CD4-positive, alpha-beta T cell (primary cell): ENCODE measurements at places on chromosomes 3 and 15. TPM values are rescaled to one million over a fixed set of nuclear protein-coding genes. Genes with fewer than 3 reads are reported as not detected.
A peak's percentile ranks its signal among the peaks of the same experiment; 100 is the strongest.

FILIP1L gene
- total RNA-seq: 0.08 TPM

TXNRD3 gene
- 1.0 TPM for total RNA-seq

C15orf62 gene
- 0.77 TPM for total RNA-seq

MYO5A gene
- 25.5 TPM for total RNA-seq

RTP3 gene
- not detected for total RNA-seq

TTC21A gene
- 4.1 TPM for total RNA-seq

FBXW12 gene
- total RNA-seq: not detected

PEX5L gene
- total RNA-seq: not detected

TP63 gene
- 0.31 TPM for total RNA-seq

GRCh38 chr3:148077318-148077923 is 620.3 kb upstream of the AGTR1 start:
- H3K36me3 ChIP-seq: no peaks in the 10 kb centered on the region
- DNase-seq: no peak
- H3K4me3 ChIP-seq: no peak overlapping the region
- no peaks in the 10 kb centered on the region for H3K4me1 ChIP-seq

DNA sequence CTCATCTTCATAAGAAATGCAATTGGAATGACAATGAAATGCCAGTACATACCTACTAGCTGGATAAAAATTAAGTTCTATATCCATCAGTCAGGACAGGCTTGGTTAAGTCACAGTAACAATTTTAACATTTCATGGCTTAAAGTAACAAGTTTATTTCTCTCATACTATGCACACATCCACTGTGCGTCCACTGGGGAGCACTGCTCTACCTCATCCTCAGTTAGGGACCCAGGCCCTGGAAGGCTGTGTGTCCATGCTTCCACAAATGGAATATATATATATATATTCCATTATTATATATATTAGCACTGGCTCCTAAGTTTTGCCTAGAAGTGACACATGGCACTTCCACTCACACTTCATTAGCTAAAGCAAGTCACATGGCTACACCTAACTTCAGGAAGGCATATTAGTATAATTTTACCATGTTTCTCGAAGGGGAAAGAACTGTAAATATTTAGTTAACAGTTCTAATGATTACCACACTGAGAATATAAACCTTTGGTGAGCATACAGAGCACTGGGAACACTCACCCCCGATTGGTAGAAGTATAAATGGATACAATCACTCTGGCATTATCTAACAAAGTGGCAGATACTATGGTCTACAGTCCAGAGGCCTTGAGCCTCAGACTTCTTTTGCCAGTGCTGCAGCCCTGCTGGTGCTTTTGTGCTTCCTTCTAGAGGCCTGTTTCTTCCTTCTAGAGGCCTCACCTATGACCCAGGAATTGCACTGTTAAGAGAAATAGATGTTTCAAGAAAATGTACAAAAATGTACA is 28.6 kb downstream of the AP3S2 start:
- no peaks in the 10 kb centered on the region for H3K27me3 ChIP-seq
- DNase-seq: no peak
- no peaks in the 10 kb centered on the region for H3K4me1 ChIP-seq
- H3K4me3 ChIP-seq: no peak overlapping the region
- H3K36me3 ChIP-seq: peaks cover 35% of the 10 kb centered on the region

GRCh38 chr3:173891272-173892100 is 493.9 kb downstream of the NLGN1 start:
- no peak overlapping the region for H3K27ac ChIP-seq
- H3K27me3 ChIP-seq: no peaks in the 10 kb centered on the region
- H3K4me3 ChIP-seq: no peak overlapping the region
- H3K36me3 ChIP-seq: no peaks in the 10 kb centered on the region

DNA sequence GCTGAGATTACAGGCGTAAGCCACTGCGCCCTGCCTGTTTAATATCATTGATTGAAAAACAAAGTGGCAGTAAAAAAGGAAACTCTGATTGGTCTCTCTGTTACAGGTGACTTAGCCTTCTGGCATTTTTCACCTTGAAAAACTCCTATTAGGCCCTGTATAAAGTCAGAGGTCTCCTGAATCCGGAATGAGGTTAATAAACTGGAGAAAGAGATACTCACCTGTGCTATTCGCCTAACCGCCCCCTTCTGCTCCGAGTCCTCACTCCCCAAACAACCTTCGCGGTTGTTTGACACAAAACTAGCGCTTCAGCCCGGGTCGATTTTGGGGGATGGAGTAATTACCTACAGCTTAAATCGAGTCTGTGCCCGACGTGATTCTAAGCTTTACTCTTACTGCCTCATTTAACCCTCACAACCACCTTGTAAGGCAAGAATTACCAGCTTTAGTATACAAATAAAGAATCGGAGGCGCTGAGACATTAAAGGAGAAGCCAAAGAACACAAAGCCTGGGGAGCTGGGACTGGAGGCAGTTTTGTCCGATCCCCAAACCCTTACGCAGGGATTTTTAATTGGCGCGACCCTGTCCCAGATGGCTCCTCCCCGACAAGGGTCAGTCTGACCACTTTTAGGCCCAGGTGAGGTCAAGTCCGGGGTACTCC is 441 bp downstream of the CEP70 start:
- H3K4me1 ChIP-seq: peaks cover 21% of the 10 kb centered on the region
- no peak for DNase-seq
- no peaks in the 10 kb centered on the region for H3K36me3 ChIP-seq
- peak overlapping the region; percentile 89 for H3K4me3 ChIP-seq
- H3K27ac ChIP-seq: peak overlapping the region; percentile 84

- no peaks in the 10 kb centered on the region for H3K4me1 ChIP-seq
- H3K27me3 ChIP-seq: no peaks in the 10 kb centered on the region
- DNase-seq: no peak
- H3K36me3 ChIP-seq: peaks cover 46% of the 10 kb centered on the region
These were observed 138.4 kb downstream of the GHSR start for GRCh38 chr3:172309741-172310427.

DNA sequence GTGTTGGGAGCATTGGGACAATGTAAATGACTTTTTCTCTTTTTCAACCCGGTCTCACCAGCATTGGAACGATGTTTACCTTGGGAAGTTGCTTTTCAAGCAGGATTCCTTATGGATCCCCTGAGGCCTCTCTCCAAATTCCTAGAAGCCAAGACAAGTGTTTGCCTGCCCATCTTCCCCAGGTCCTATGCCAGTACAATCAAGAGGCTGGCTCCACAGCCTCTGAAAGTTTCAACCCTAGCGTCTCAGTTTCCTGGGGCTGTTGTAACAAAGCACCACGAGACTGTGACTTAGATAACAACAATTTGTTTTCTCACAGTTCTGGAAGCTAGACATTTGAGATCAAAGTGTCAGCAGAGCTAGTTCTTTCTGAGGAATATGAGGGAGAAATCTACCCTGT is 347.2 kb upstream of the UMPS start:
- H3K4me3 ChIP-seq: no peak overlapping the region
- no peaks in the 10 kb centered on the region for H3K4me1 ChIP-seq
- no peak overlapping the region for H3K27ac ChIP-seq
- peaks cover 9% of the 10 kb centered on the region for H3K27me3 ChIP-seq

GRCh38 chr15:70062321-70062956 is 35.3 kb downstream of the TLE3 start:
- no peaks in the 10 kb centered on the region for H3K4me1 ChIP-seq
- peaks cover 100% of the 10 kb centered on the region for H3K36me3 ChIP-seq
- H3K4me3 ChIP-seq: no peak overlapping the region
- no peak for DNase-seq

- H3K4me1 ChIP-seq: no peaks in the 10 kb centered on the region
- H3K27me3 ChIP-seq: no peaks in the 10 kb centered on the region
- no peak overlapping the region for H3K27ac ChIP-seq
- DNase-seq: no peak
- H3K4me3 ChIP-seq: no peak overlapping the region
These were observed 56.3 kb downstream of the TNFAIP8L3 start for GRCh38 chr15:51038162-51038973.

DNA sequence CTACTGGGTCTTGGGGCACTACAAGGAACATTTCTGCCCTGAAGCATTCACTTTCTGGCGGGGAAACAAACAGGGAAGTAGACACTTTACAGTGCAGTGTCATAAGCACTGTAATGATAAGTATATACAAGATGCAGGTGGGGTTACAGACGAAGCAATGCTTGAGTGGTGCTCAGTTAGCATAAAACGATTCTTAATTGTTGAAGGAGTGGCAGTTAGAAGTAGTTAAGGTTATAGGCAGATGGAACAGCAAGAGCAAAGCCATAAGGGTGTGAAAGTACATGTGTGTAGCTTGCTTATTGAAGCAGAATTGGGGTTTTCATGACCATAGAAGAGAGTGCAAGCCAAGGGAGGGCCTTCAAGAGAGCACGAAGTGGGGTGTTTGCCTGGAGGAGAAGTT is 46.2 kb downstream of the SLC25A26 start:
- H3K4me1 ChIP-seq: no peaks in the 10 kb centered on the region
- H3K4me3 ChIP-seq: no peak overlapping the region
- no peaks in the 10 kb centered on the region for H3K27me3 ChIP-seq
- no peak for DNase-seq
- peaks cover 15% of the 10 kb centered on the region for H3K36me3 ChIP-seq

- H3K36me3 ChIP-seq: no peaks in the 10 kb centered on the region
- H3K27ac ChIP-seq: no peak overlapping the region
- H3K4me3 ChIP-seq: no peak overlapping the region
- no peak for DNase-seq
- no peaks in the 10 kb centered on the region for H3K4me1 ChIP-seq
These were observed 51.0 kb upstream of the MYZAP start for GRCh38 chr15:57540736-57541135.

DNA sequence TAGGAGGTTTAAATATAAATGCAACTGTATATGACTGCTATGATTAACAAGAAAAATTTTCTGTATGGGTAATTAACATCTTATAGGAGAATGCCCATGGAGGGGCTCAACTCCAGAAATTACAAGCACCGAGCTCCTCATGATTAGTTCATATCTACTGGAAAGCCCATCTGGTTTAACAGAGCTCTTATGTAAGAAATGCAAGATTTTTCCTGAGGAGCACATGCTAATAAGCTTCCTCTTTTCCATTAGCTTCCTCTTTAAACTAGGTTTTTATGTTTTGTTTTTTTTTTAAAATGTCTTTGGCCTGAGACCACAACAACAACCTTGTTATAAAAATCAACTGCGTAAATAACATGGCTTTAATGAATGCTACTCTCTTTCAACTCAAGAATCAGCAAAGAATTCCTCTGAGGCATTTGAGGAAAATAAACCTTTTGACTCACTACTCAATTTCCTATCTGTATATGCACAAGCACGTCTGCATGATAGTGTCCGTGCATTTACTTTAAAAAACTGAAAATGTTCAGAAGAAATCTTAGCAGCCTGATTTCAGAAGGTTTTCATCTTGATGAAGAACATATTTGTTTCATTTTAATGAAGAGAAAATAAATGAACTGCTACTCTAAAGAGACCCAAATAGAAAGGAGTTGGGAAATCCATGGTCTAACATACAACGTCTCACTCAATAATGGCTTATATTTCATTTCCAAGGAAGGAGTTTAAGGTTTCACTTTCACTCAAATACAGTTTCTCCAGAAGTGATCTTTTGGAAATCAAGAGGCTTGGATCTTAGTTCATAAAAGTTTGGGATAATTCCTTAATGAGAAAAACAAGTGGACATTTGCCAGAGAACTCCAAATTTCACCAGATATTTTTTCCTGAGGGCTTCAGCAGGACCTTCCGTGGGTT is 180.8 kb downstream of the KCNAB1 start:
- DNase-seq: no peak
- H3K27me3 ChIP-seq: peaks cover 12% of the 10 kb centered on the region
- H3K4me3 ChIP-seq: no peak overlapping the region

DNA sequence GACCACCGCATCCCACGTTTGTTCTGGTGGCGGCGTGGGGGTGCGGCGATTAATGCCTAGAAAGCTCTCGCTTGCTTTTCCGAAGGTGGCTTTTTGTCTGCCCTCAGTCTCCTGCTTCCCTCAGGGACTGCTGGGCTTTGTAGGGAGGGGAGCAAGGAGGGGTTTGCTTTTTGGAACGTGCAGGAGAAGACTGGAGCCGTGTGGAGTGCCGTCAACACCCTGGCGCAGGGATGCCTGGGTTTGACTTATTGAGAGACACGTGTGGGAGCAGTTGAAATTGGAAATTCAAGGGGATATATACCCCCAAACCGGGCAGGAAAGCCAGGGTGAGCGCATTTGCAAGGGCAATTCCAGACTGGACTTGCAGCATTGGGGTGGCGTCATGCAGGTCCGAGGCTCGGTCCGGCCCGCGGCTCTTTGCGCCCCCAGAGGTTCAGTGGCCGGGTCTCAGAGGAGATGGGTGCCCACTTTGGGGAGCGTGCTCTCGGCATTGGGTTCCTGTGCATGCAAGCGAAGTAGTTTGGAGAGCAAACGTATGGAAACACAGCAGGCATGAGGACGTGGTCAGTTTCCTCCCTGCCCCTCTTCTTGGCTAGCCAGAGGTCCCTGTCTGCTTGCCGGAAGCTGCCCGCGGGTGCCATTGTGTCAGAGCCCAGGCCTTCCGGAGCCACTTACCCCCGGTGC is 2.1 kb downstream of the EPHB1 start:
- H3K36me3 ChIP-seq: no peaks in the 10 kb centered on the region
- H3K27ac ChIP-seq: no peak overlapping the region
- DNase-seq: no peak
- H3K4me1 ChIP-seq: peaks cover 5% of the 10 kb centered on the region
- H3K4me3 ChIP-seq: no peak overlapping the region

DNA sequence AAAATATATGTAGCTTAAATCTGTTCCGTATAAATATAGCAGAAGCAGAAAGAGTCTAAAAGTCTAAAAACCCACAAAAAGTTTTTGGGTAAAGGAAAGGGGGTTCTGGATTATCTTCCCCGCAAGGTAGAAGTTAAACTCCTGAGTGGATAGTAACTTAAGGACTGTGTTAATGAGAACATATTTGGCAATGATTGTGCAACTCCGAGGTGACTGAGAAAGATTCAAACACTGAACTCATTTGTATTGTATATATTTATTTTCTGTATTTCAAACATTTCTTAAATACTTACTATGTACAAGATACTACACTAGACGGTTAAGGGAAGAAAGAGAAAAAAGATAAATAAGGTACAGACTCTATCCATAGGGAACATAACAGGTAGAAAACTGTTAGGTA is 72.7 kb upstream of the PPIB start:
- DNase-seq: no peak
- no peaks in the 10 kb centered on the region for H3K36me3 ChIP-seq
- no peaks in the 10 kb centered on the region for H3K27me3 ChIP-seq
- no peaks in the 10 kb centered on the region for H3K4me1 ChIP-seq
